ENCODE measurements at places on chromosomes 16 and 17.

- DNase-seq, result no peak
Observed at GRCh38 chr17:74369221-74369620, 1.9 kb downstream of the GPR142 start.

DNA sequence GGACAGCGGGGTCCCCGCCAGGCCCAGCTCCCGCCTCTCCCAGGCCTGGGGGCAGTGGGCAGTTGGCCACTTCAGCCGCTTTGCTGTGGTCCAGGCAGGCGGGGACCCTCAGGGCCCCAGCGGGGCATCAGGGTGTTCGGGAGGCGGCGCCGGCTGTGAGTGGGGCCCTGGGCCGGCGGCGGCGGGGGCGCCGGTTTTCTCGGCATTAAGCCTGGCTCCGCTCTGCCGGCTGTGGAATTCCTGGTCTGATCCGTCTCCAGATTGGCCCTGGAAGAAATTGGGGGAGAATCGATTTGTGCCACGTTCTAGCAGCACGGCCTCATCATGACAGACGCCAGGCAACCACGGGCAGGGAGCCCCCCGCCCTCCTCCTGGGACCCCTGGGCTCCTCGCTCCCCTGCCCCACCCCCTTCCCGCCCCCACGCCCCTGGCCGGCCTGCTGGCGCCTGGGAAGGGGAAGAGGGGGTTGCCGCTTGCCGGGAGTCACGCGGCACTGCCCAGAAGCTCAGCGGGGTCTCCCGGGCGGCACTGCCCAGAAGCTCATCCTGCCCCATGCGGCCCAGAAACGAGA is 28.6 kb upstream of the SSTR5 start:
- DNase-seq, result no peak

GRCh38 chr17:16470265-16470664 is 21.7 kb downstream of the LRRC75A start:
- DNase-seq, result no peak

DNA sequence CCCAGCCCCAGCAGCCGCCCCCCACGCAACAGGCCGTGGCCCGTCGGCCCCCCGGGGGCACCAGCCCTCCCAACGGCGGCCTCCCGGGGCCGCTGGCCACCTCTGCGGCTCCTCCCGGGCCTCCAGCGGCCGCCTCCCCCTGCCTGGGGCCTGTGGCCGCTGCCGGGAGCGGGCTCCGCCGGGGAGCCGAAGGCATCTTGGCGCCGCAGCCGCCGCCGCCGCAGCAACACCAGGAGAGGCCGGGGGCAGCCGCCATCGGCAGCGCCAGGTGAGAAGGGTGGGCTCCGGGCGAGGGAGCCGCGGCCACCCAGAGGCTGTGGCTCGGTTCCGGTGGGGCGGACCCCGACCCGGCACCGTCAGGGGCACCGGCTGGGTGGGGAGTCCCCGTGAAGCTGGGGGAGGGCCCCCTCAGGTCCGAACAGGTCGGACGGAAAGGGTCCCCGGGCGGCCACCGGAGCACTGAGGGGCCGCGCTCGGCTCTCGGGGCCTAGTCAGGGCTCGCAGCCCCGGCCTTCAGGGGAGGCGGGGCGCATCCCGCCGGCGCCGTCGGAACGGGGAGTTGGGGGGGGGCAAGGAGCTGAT is 583 bp downstream of the ATXN2L start:
- no peak for DNase-seq

DNA sequence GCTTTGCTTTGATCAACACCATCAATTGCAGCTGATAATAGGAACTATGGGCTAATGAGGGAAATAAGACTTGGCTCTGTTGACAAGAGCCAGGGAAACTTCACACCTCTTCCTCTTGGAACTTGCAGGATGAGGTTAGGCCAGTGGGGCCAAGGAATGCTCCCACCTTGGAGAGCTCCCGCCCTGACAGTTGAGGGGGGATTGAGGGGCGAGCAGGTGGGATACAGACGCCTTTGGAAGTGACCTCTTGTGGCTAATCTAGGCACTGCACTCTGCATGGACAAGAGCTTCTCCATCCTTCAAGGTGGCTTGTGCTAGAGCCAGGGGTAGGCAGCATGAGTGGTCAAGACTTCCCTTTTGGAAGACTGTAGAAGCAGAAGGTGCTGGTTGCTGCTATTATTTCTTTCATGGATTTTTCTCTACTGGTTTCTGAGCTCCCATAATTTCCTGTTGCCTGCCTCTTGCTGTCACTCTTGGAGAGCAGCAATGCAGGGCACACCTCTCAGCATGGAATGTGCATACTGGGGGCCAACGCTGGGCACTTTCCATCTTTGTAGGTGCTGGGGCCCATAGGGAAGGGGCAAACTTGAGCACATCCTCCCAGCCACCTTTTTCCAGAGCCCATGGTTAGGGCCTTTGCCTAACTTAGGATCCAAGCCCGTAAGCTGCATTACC is 2.3 kb upstream of the PHF12 start:
- DNase-seq, result peak; percentile 52

Measured in left kidney (tissue), 8 donors.